ENCODE measurements at places on chromosomes 2 and 18. TPM values are rescaled to one million over a fixed set of nuclear protein-coding genes. Genes with fewer than 3 reads are reported as not detected.

- DNase-seq: no peak
These were observed 6.3 kb upstream of the COLEC12 start for GRCh38 chr18:506801-507200.

The ERICH2 gene
- not detected for total RNA-seq

- DNase-seq: no peak
These were observed 24.8 kb upstream of the TNS1 start for GRCh38 chr2:218027426-218028188.

- DNase-seq: no peak
These were observed 1.3 kb downstream of the AMMECR1L start for GRCh38 chr2:127884436-127884835.

The KCNJ13 gene
- total RNA-seq: not detected

DNA sequence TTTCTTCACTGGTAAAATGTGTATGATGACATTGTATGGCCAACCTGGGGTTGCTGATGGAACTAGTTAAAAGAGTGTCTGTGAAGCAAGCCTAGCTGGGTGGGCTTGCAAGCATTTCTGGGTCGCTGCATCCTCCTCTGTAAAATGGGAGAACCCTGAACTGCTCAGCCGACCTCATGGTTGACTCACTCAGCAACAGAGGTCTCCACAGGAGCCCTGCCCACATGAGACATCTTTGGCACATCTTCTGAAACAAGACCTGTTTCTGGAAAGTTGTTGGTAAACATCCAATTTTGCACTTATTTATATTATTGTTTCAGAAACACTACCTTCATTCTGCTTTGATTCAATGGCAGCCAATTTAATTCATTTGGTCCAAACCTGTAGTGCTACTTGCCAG lies 52.6 kb downstream of the BCL11A start:
- no peak for DNase-seq

DNA sequence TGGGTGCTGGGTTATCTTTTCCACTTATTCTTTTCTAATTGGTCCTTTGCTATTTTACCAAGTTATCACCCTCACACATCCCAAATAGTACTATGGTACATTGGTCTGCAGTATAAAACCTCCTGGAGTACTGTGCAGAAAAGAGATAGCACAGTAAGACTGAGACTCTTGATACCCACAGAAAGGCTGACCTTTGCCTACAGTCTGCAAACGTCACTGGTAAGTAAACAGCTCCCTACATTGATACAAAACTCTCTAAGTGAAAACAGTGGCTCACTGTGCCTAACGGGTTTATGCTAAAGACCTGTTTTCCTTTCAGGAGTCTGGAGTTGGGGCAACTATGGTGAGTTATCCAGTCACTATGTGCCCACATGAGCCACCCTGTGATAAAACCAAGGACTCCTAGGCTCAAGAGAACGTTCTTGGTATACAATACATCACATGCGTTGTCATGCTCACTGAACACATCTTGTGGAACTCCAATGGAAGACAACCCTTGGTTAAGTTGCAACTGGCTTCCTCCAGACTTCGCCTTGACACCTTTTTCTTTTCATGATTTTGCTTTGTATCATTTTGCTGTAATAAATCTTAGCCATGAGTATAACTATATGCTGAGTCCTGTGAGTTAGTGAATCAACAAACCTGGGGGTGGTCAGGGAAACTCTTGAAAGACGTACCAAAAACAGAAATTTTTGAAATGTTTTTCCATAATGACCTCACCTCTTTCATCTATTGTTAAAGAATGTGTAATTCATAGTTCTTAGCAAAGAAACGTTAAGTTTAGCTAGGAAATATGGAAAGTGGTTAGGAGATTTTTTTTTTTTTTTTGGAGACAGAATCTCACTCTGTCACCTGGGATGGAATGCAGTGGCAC lies 104.9 kb downstream of the C2orf74 start:
- no peak for DNase-seq

DNA sequence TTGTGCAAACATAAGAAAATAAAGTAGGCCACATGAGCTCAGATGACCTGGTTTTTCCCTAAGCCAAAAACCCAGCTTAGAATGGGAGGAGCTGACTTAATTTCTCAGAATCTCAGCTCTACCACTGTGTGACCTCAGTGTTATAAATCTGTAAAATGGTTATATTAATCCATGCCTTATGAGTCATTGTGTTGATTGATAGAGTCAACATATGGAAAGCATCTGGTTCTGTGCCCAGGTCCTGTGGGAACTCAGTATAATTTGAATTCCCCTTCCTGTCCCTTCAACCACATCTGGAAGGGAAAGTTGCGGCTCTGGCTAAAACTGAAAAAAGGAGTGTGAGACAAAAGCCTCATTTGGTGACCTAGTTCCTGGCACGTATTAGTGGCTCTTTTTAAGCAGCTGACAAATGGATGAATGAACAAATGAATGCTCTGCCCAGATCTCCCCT lies 25.7 kb downstream of the TMEM177 start:
- DNase-seq: no peak

DNA sequence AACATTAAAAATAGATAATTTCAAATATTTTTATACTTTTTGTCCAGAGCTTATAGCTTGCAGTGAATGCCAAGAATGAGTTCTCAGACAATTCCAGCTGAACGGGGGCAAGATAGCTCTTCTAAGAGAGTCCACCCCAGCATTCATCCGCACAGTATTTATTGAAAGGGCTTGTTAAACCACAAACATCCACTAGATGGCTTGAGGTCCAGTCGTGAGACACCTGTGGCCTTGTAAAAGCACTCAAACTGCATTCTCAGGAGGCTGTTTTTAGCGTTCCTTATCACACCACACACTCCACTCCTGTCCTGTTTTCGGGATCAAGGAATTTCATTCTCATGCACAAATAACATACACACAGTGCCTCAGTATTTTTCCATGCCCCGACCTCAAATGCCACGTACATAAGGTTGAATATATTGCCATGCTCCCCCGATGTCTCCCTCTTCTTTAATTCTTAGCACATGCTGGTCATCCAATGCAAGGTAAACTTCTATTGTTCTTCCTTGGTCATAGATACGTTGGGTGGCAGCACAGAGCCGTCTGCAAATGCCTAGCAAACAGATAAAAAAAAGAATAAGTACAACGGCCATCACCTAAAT lies 47.4 kb downstream of the DNAJC10 start:
- no peak for DNase-seq

DNA sequence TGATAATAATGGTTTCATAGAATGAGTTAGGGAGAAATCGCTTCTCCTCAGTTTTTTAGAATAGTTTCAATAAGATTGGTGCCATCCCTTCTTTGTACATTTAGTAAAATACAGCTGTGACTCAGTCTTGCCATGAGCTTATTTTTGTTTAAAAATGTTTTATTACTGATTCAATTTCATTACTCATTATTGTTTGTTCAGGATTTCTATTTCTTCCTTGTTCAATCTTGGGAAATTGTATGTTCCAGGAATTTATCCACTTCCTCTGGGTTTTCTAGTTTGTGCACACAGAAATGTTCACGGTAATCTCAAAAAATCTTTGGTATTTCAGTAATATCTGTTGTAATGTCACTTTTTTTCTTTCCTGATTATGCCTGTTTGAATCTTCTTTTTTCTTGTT lies 371.5 kb upstream of the SETBP1 start:
- no peak for DNase-seq

The MC5R gene
- not detected for total RNA-seq

DNA sequence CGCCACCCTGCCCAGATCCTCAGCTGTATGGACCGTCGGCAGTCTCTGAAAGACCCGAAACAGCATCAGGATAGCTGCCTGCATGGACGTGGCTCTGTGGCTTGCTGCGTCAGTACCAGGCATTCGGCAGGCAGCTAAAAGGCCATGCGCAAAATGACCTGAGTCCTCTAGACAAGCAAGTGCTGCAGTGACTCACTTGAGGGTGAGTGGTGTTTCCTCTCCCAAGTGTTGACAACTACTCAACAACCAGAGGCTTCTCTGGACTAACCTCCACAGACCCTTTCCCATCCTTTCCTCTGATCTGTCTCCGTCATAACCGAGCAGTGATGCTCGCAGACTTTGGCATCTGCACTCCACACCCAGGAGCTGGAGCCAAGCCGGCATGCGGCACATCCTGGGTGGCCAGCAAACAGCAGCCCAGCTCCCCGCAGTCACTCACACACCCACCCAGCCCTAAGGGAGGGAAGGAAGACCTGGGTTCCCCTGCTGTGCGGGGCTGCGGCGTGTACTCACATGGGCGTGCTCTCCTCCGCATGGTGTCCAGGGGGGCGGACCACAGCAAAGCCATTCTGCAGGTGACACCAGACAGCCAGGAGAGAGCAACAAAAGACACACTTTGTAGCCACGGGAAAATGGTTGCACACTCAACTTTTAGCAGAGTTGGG lies 239.3 kb downstream of the TWIST2 start:
- DNase-seq: no peak

The ACADL gene
- 16.6 TPM for total RNA-seq

- DNase-seq: no peak
These were observed 287.4 kb downstream of the MBD2 start for GRCh38 chr18:53937037-53937436.

- DNase-seq: no peak
These were observed 326.8 kb downstream of the AKAIN1 start for GRCh38 chr18:4870177-4870773.

- no peak for DNase-seq
These were observed 489.6 kb upstream of the SPRED2 start for GRCh38 chr2:65922030-65922429.

The FASTKD2 gene
- total RNA-seq: 24.9 TPM

The GALNT14 gene
- 1.1 TPM for total RNA-seq

DNA sequence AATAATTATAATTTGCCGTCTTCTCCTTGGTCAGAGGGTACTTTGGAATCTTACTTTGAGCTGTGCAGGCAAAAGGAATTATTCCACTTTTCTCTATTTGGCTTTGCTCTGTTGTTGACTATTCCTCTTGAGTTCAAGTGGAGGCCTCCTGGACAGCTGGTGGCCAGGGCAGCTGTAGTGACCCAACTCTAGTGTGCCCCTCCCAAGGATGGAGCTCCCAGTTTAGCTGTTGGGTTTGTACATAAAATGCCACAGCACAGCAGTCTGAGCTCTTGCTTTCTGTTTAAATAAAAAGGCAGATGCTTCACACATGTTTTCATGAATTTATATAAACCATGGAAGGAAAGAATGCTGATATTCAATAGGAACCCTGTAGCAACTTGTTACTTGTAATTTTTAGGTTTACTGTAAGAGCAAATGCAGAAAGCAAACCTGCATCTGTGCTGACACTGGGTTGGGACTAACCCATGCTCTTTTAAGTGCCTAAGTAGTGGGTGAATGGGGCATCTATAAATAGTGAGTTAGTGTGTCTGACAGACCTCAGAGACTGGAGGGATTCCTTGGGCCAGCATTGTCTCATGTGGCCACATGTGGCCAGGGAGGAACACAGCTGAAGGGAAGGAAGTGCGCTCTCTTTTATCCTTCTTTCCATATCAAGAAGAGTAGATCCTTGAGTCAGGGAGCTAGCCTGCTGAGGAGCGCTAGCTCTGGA lies 121.8 kb downstream of the FHOD3 start:
- DNase-seq: no peak

The IL36B gene
- total RNA-seq: not detected

The MC2R gene
- not detected for total RNA-seq

The MFSD2B gene
- not detected for total RNA-seq

- DNase-seq: peak; percentile 89
These were observed at the start of gene SMYD5 for GRCh38 chr2:73214120-73215035. Gene SMYD5 (plus strand): TSS chr2:73214245. CDS start chr2:73214267, 22 bp downstream.

- DNase-seq: no peak
These were observed 52.2 kb downstream of the PLB1 start for GRCh38 chr2:28547906-28548600.
